ENCODE measurements at places on chromosomes 11 and 22. TPM values are rescaled to one million over a fixed set of nuclear protein-coding genes. Genes with fewer than 3 reads are reported as not detected.

GRCh38 chr11:124190298-124191139 lies 7.4 kb downstream of the OR10D3 start:
- no peak for DNase-seq

- DNase-seq, result no peak
These were observed 85.5 kb downstream of the DGCR2 start for GRCh38 chr22:19036523-19037273.

GRCh38 chr11:101912823-101913284 lies 2.0 kb upstream of the CEP126 start:
- peak; percentile 15 for DNase-seq

GRCh38 chr22:49322231-49322630 lies 505.4 kb downstream of the BRD1 start:
- DNase-seq, result no peak

DNA sequence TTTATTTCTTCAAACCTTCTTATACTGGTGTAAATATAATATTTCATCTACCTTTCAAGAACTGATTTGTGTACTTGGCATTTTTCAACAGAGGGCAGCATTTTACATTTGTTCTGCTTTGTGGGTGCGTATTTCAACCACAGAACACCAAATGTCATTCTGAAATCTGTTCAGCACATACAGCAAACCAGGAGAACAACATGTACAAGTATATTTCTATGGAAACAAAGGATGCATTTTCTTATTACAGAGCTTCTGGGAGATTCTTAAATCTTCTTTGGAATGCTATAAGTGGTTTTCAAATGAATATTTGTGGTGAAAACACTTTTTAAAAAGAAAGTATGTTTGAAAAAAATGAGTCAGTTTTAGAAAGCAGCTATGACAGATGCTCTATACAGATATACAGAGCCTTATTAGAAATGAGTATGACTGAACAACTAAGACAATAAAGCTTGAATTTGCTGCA lies 946.0 kb downstream of the FAM181B start:
- DNase-seq, result peak; percentile 33

- DNase-seq, result peak; percentile 35
These were observed 50.3 kb downstream of the TRIOBP start for GRCh38 chr22:37747080-37747714.

DNA sequence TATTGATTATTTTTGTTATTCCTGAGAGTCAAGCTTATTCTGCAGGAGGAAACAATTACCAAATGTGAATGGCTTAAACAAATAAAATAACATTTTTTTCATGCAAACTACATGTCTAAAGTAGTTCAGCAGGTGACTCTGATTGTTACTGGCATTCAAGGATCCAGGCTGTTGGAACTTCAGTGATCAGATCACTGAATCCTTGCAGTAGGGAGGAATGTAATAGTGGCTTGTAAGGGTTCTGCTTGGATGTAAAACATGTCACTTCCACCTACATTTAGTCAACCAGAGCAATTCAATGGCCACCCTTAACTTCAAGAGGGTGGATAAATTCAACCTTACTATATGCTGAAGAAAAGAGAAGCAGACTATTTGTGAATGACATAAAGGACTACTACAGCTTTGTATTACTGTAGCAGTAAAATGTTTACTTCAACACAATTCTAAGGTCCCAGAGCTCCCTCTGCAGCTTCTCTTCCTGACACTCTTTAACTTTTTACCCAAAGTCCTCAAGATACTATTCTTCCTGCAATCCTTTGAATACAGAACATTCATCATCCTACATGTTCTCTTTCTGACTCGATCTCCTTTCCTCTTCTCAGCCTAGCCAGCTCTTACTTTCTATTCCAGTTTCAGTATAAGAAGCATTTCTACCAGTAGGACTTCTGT lies 284.0 kb downstream of the LRRC4C start:
- DNase-seq, result peak; percentile 12

- DNase-seq, result peak; percentile 26
These were observed 6.5 kb upstream of the ST3GAL4 start for GRCh38 chr11:126348806-126349582.

- DNase-seq, result no peak
These were observed 3.3 kb downstream of the CD248 start for GRCh38 chr11:66313321-66314185.

DNA sequence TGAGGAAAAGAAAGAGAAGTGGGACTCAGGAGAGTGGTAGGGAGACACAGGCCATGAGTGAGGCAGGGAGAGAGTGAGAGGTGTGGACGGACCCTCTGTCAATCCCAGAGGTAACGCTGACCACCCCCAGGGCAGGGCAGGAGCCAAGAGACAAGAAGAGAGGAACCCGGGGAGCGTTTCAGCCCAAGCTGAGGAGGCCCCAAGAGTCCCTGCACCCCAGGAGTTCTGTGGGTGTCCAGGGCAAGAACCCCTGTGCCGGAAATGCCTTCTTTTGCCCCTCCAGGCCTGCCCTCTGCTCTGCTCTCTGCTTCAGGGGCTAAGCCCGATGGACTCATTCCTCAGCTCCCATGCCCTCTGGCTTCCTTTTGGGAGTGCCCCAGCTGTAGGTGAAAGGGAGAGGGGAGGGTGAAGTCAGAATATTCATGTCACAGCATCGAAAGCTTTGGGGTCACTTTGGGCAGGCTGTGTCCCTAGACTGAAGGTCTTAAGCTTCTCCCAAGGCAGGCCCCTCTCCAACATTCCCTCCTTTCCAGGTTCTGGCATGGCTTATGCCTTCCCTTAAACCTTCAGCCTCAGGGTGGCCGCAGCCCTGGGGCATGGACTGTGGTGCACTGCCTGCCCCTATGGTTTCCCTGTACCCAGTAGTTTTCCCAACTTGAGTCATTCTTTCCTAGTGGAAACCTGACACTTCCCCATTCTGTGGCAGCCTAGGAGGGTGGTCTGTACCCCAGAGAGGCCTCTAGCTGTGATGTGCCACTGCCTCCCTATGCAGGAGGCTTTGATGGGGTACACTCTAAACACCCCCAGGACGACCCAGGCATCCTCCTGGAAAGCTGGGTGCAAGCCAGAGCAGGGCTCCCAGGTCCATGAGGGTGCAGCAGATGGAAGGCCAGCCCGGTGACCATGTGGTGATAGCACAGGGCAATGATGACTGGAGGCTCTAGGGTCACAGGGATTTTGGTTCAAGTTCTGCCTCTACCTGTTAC lies 27.1 kb downstream of the MYEOV start:
- DNase-seq, result no peak

GRCh38 chr22:46213052-46213451 lies 37.0 kb downstream of the CDPF1 start:
- peak; percentile 12 for DNase-seq

DNA sequence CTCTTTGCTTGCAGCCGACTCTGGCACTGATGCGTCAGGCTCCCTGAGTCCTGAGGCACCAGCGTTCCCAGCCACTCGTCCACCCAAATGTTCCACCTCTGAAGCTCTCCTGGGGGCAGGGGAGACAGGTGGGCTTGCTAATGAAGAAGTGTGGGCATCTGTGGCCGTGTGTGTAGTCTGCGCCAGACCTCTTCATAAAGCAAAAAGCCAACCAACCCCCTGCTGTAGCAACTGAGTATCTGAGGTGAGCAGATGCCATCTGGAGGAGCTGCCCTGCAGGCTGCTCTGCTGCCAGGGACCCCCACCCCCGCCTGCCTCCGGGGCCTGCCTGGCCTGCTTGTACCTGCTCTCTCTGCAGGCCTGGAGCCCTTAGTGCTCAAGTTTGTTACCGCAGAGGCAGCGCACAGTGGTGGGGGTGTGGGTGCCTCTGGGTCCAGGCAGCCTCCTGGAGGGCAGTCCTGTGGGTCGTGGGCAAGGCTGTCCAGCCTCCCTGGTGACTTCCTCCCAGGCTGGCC lies 272.5 kb downstream of the TBC1D22A start:
- no peak for DNase-seq

DNA sequence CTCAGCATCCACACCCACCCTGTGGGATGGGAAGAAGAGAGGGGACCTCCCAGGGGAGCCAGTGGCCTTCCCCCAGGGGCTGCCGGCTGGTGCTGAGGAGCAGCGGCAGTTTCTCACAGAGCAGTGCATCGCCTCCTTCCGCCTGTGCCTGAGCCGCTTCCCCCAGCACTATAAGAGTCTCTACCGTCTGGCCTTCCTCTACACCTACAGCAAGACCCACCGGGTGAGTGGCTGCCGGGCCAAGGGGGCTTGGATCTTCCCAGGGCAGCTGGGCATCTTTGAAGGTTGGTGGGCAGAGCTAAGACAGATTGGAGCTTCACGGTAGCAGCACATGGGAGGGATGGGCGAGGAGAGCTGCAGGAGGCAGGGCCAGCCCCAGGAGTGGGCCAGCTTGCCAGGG lies 61.8 kb upstream of the SUSD2 start:
- no peak for DNase-seq

- no peak for DNase-seq
These were observed 80.7 kb downstream of the CDKN1C start for GRCh38 chr11:2804701-2805387.

GRCh38 chr11:15580056-15580774 lies 465.5 kb downstream of the INSC start:
- no peak for DNase-seq

GRCh38 chr11:30422447-30423278 lies 99.8 kb downstream of the ARL14EP start:
- DNase-seq, result no peak

- no peak for DNase-seq
These were observed 3.6 kb downstream of the NDUFV1 start for GRCh38 chr11:67610302-67610868.

- DNase-seq, result no peak
These were observed 195.6 kb downstream of the GRIK4 start for GRCh38 chr11:120707098-120707497.

DNA sequence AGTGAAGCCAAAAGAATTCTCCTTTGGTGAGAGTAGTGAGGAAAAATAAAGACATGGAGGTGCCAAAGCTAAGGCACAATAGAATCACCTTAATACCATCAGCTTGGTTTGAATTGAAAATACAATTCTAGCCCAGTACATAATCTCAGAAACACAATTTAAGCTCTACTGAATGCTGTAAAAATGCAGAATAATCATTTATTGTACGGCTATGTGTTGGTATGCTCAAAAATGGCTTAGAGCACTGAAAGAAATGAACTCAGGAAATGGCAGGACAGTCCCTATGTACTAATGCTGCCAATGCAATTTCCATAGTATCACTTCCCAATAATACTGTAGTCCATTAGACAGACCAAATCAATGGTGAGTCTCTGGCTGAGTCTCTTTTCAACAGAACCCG lies 798.5 kb downstream of the DLG2 start:
- no peak for DNase-seq

GRCh38 chr11:121795174-121795573 lies 320.8 kb downstream of the BLID start:
- no peak for DNase-seq

DNA sequence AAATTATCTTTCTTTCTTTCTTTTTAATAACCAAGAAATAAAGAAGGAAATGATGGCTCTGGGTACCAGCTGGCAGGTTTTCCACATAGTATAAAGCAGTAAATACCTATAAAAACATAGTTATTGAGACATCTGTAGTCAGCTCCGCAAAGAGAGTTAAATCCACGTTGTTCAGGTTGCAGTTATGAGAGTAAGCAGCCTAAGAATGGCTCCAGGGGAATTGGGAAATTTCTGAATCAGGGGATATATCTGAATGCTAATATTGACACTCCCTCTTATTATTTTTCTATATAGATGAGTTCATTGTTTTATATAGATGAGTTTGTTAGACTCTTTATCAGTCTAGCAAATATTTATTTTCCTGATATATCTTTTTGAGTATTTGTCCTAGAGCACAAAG lies 322.0 kb upstream of the LRRC4C start:
- no peak for DNase-seq

DNA sequence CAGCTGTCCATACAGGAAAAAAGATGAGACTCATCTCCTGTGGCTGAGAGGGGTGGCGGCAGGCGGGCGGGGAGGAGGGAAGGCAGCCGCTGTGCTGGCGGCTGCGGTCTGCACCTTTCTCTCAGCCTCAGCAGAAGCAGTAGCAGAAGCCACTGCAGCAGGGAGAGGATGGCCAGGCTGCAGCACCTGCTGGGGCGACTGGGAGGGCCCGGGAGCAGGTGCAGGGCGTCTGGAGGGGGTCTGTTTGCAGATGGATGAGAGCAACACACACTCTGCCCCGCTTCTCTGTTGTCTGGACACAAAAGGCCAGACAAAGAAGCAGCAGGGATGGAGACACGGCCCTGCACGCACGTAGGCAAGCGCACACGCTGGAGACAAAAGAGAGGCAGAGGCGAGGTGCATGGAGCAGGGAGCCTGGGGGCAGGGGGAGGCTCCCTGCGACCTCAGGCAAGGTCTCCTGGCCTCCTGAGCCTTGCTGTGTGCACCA lies 9.3 kb upstream of the MIAT start:
- DNase-seq, result no peak

- no peak for DNase-seq
These were observed 13.6 kb downstream of the INCENP start for GRCh38 chr11:62137276-62137861.

GRCh38 chr22:48897645-48898370 lies 929.9 kb downstream of the BRD1 start:
- no peak for DNase-seq

- no peak for DNase-seq
These were observed 196.2 kb downstream of the SOX6 start for GRCh38 chr11:16160146-16160545.

GRCh38 chr11:11843211-11843621 lies 1.4 kb downstream of the USP47 start:
- DNase-seq, result peak; percentile 97

GRCh38 chr11:74312326-74312725 lies 886 bp upstream of the P4HA3 start:
- peak; percentile 57 for DNase-seq

GRCh38 chr11:75195167-75195962 lies 44.5 kb downstream of the SLCO2B1 start:
- DNase-seq, result no peak

DNA sequence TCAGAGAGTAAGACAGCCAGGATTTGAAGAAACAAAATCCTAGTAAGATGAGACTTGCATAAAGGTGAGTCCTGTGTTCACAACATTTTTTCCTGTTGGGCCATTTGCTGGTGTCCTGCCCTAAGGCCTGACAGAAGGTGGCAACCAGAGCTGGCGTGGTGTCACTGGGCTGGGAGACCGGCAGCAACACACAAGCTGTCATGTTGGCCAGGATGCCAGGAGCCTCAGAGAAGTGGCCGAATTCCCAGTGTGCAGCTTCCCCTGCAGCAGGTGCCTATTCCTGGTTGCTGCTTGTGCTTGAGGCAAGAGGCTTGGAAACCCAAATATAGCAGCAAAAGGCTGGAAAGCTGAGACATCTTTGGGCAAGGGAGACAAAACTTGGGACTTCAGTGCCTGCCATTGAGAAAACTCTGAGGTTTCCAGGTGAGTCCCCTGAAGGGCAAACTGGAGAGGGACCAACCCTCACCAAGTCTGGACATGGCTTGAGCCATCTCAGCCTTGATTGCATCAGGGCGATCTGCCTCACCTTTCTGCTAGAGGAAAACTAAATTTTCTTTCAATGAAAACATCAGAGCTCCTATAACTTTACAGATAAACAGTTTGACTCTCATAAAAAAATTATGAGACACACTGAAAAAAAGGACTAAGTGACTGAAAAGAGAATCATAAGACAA lies 25.9 kb downstream of the ALG12 start:
- no peak for DNase-seq

GRCh38 chr11:122113836-122114825 lies 1.9 kb downstream of the BLID start:
- DNase-seq, result no peak

The SPDYC gene
- not detected for total RNA-seq

The IL18 gene
- 72.1 TPM for total RNA-seq

The MYOD1 gene
- total RNA-seq, result not detected

The DCDC1 gene
- not detected for total RNA-seq

The OR2AG1 gene
- total RNA-seq, result not detected

The DGCR6 gene
- total RNA-seq, result 7.9 TPM

The SNX32 gene
- total RNA-seq, result under 0.01 TPM

The TM7SF2 gene
- 49.8 TPM for total RNA-seq

The GAS2 gene
- total RNA-seq, result 1.8 TPM

Measured in bronchial epithelial cell (primary cell).